ENCODE measurements at places on chromosomes 1 and 21. TPM values are rescaled to one million over a fixed set of nuclear protein-coding genes. Genes with fewer than 3 reads are reported as not detected.

FALEC gene
- total RNA-seq = not detected

SNRNP40 gene
- total RNA-seq = 28.6 TPM

SPRR2B gene
- total RNA-seq = not detected

OR6N1 gene
- not detected for total RNA-seq

PUM1 gene
- total RNA-seq = 71.3 TPM

DNA sequence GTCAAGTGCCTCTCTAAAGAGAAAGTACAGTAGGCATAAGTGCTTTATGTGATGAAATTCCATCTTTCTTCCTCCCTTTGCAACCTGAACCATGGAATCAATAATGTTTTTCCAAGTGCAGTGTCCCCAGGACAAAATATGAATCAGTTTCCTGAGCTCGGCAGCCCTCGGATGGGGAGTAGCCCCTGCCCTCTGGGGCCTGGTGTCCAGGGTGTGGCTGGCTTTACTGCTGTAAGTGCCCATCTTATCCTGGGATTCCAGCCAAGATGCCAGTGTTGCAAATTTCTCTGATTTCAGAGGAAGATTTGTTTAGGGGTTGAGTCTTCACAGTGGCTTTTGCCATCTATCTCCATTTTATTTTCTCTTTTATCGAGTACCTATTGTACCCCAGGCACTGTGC lies 40.5 kb upstream of the SRP9 start:
- DNase-seq = no peak

DNA sequence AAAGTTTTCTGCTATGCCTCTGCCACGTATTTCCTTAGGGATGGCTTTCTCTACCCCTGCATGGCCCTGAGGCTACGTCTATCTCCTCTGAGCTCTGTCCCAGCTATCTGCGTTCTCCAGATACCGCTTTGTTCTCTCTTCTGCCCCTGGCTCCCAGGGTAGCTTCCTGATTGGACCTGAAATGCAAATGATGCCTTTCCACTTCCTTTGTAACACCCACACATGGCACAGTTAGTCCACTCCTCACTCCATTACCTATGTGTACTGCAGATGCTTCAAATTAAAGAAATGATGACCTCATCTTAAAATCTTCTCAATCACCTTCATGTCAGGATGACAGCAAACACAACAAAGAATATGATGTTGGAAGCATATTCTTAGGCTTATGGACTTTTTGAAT lies 138.6 kb upstream of the POGK start:
- DNase-seq = no peak

- DNase-seq = no peak
Observed at GRCh38 chr1:213728593-213729536, 258.9 kb upstream of the PROX1 start.

DNA sequence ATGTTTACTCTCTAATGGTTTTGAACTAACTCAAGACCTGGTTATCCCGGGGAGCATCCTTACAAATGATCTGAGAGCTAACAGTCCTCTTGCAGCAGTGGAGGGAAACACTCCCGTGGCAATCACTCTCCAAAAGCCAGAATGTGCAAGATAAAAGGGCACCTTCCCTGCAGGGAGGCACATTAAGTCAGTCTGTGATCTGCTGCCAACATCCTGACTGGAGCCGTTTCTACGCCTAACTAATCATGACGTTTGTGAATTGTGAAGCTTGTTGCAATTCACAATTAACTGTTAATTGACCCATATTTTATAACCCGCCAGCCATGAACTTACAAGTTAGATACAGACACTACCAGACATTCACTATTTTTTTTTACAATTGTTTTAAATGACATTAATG lies 52.1 kb upstream of the LGALS8 start:
- no peak for DNase-seq

DNA sequence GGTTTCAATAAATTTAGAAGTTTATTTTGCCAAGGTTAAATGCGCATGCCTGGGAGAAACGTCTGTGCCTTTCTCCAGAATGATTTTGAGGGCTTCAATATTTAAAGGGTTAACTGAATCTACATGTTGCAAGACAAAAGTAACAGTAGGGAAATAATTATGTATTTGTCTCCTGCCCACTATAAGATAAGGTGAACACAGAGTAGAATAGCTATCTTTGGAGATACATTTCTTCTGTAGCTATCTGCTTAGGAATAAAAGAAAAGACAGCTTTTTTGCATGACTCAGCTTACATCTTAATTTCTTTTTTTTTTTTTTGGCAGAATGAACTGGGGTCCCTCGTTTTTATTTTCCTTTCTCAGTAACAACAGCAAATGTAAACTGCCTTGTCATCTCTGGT lies 1351.6 kb downstream of the AMY1C start:
- no peak for DNase-seq

DNA sequence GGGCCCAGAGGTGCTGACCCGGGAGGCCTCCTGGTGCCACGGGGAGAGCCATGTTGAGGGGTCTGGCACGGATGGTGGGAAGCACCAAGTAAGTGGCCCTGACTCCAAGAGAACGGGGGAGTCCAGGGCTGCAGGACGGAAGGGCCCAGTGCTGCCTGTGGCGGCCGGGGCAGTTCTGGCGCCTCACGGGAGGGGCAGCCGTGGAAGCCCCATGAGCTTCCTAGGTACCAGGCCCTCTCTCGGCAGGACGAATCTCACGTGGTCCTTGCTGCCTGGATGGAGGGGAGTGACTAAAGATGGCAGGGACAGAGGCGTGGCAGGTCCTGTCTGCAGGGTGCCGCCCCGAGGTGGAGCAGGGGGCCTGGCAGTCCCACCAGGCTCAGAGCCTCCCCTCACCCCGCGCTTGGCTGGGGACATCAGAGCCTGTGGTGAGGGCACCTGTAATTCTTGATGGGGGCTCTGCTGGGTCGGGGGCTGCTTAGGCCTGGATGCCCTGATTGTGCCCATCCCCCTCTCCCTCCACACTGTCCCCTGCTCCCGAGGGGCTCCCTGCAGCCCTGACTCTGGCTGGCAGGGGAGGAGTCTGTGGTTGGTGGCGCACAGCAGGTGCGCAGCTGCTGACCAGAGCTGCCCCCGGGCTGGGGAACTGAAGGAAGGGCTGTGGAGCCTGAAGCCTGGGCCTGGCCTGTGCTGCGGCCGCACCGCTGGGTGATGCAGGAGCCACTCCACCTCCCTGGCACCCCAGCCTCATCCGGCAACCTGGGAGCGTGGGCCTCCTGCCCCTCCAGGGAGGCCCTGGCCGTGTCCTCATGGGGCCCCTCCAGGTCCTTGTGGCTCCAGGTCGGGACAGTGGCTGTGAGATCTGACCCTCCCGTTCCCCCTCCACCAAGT lies 31.4 kb downstream of the POFUT2 start:
- no peak for DNase-seq

DNA sequence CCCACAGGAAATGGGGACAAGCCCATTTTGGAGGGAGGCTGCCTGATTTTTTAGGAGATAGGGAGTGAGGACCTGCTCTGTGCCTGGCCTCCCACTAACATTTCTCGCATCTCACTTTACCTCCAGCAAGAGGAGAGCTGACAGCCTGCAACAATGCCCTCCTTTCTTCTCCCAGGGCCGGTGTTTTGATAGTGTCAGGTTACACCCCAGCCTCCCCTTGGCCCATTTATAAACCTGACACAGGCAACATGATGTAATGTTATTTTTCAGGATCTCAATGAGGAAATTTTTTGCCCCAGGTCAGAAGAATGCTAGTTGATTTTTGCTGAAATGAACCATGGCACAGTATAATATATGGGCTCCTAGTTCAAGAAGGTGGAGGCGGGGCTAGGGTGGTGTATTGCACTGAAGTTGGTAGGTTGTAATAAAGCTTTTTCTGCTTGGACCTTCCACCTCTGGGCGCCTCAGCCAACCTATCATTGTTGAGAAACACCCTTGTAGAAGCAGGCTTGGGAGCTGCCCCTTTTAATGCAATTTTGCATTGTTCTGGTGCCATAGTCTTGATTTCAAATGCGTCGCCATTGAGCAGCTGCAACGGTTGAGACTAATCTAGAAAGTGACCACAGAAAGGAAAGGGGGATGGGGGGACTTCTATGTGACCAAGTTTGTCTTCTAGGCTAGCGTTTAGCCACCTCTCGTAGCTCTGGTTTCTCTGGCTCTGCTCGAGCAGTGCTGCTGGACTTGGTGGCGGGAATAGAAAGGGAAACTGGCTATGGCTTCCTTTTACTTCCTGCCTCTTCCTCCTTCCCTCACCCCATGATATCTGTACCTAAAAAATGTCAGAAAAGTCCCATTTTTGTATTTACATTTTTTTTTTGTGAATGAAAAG lies 53.0 kb downstream of the PBX1 start:
- no peak for DNase-seq

DNA sequence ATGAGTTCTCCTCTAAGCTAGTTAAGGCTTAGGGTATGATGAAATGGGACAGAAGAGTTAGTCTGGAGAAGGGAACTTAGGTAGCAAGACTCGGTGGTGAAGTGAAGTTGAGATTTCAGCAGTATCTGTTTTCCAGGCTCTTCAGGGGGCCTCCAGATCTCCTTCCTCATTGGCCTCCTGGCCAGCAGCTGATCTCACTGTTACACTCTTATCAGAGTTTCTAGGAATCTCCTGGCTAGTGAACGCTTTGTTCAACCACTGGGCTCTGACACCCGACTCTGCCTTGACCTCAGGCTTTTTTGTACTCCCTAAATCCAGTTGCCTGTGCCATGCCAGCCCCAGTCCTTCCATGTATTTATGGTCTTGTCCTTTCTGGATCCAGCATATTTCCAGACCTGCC lies 311.0 kb downstream of the ASTN1 start:
- DNase-seq = no peak

DNA sequence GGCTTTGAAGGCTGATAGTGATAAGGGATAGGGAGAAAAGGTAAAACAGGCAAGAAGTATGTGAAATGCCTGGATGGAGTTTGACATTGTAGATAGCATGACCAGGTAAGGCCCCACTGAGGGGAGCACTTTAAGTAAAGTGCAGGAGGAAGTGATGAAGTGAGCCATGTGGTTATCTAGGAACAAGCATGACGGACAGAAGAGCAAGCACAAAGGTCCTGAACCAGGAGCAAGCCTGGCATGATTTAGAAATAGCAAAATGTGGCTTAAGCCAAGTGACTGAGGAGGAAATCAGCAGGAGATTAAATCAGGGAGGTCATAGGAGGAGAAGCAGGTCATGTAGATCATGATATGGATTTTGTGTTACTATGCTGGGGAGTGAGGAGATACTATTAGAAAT lies 129.2 kb downstream of the GLUL start:
- no peak for DNase-seq

- no peak for DNase-seq
Observed at GRCh38 chr1:27999055-27999454, 39.3 kb downstream of the XKR8 start.

DNA sequence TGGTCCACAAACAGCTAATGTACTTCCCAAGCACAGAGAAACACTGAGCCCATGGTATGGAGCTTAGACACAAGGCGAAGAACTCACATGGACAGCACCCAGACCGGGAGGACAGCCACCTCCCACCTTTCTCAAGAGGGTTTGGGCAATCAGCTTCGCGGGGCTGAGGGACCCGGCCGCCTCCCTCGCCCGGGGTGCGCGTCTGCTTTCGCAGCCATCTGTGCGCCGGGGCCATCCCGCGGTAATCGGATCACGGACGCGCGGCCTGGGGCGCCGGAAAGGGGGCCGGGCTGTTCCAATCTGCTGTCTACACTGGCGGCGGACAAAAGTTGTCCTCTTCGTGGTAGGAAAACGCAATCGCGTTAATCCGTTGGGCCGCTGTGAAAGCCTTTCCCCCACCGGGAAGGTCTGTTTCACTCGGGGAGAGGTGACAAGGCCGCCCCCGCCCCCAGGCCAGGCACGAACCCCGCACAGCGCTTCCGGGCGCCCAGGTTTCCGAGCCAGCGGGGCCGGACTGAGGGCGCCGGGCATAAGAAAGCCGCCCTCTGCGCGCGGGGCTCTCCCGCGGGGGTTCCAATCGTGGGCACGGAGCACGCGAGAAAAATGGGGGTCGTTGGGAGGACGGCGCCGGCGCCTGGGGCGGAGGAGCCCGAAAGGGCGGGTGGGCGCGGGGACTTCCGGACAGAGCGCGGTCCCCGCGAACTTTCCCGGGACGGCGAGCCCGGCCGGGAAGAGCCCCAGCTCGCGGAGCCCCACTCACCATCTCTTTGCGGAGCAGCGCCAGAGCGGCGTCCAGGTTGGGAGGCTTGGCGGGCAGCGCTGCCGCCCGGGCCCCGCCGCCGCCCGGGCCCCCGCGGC lies 664 bp downstream of the FAM89A start:
- peak; percentile 35 for DNase-seq

- no peak for DNase-seq
Observed at GRCh38 chr1:57112148-57112547, 146.3 kb upstream of the C8B start.

Measured in left cardiac atrium (tissue), 4 donors.